ENCODE measurements at places on chromosomes 2 and 18. TPM values are rescaled to one million over a fixed set of nuclear protein-coding genes. Genes with fewer than 3 reads are reported as not detected.

Gene ANKRD62
- not detected for total RNA-seq

Gene KCNG3
- total RNA-seq: 4.8 TPM

Gene CDH19
- total RNA-seq: 0.47 TPM

Gene IL36RN
- total RNA-seq: not detected

Gene DUSP2
- 15.6 TPM for total RNA-seq

Gene CD8B2
- total RNA-seq: 0.06 TPM

Gene GALR1
- 0.12 TPM for total RNA-seq

Gene KRCC1
- total RNA-seq: 11.2 TPM

Gene TUBB8B
- not detected for total RNA-seq

Gene STON1
- total RNA-seq: 32.5 TPM

Gene GLI2
- 18.7 TPM for total RNA-seq

Gene OTOS
- not detected for total RNA-seq

Gene FAM237A
- total RNA-seq: not detected

Gene TTN
- total RNA-seq: 416 TPM

Gene UGT1A1
- total RNA-seq: 0.18 TPM

Gene MREG
- 4.7 TPM for total RNA-seq

Gene MPP4
- total RNA-seq: 0.23 TPM

Gene RHOB
- 233 TPM for total RNA-seq

Gene TANK
- 53.4 TPM for total RNA-seq

Gene RNPEPL1
- 22.2 TPM for total RNA-seq

Gene RUFY4
- total RNA-seq: 0.29 TPM

Data from metanephros (tissue), 2 donors.